ENCODE measurements at places on chromosomes 5 and 9. TPM values are rescaled to one million over a fixed set of nuclear protein-coding genes. Genes with fewer than 3 reads are reported as not detected.

DNA sequence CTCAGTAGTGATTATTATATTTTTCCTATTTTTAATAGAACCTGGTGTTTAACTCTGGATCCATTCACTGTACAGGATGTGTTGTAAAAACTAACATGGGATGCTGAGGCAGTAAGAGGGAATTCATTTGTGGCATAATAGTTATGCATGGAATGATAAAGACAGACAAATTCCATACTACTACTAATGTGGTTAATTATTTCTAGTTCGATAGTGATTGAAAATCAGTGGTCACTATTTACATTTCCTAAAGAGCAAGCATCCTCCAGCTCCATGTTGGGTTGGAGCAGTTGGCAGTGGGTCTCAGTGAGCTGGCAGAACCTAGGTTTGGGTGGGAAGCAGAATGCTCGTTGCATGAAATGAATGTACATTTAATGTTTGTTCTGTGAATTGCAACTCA, 122.6 kb downstream of the SAXO1 start:
- no peak for DNase-seq
- H3K4me1 ChIP-seq, result no peaks in the 10 kb centered on the region
- no peaks in the 10 kb centered on the region for H3K36me3 ChIP-seq
- H3K27me3 ChIP-seq, result peaks cover 2% of the 10 kb centered on the region

The ZCCHC9 gene
- polyA plus RNA-seq, result 9.7 TPM

- no peak overlapping the region for H3K27ac ChIP-seq
Observed at GRCh38 chr9:5951686-5952211, 61.1 kb downstream of the MLANA start.

GRCh38 chr9:68668127-68668526, 36.9 kb upstream of the PIP5K1B start:
- H3K27me3 ChIP-seq, result peaks cover 12% of the 10 kb centered on the region
- no peaks in the 10 kb centered on the region for H3K36me3 ChIP-seq

DNA sequence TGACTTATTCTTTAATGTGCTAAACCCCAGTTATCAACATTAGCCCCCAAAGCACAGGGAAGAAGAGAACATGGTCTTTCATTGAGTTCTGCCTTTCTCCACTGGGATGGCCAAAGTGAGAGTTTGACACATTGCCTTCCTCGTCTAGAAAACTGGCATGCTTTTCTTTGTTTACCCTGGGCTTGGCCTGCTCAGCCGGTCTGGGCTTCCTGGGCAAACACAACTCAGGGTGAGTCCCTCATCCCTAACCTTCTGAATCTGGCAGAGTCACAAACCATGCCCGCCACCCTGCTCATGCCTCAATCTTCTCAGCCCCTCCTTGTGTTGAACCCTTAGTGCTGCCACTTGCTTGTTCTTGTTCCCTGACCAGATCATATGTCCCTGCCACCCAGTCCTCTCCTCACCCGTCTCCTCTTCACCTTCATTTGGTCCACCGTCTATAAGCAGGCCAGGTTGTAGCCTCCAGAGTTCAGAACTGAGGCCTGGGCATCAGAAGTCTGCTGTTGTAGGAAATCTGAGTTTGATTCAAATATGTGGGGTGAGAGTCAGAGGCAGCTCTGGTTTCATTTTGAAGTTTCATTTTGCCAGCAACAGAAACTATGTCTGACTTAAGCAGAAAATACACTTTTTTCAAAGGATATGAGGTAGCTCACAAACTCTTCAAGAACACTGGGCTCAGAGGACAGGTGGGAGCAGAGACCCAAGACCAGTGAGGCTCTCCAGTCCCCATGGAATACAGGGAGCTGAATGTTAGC, 217.6 kb downstream of the NDUFS4 start:
- no peaks in the 10 kb centered on the region for H3K27me3 ChIP-seq
- H3K27ac ChIP-seq, result no peak overlapping the region
- H3K4me3 ChIP-seq, result no peak overlapping the region
- H3K4me1 ChIP-seq, result no peaks in the 10 kb centered on the region
- H3K36me3 ChIP-seq, result no peaks in the 10 kb centered on the region

- DNase-seq, result no peak
- peak overlapping the region; percentile 94 for H3K27ac ChIP-seq
- H3K4me3 ChIP-seq, result peak overlapping the region; percentile 96
- H3K36me3 ChIP-seq, result peaks cover 35% of the 10 kb centered on the region
Observed at GRCh38 chr9:129138476-129139232, 27.4 kb downstream of the PTPA start.

DNA sequence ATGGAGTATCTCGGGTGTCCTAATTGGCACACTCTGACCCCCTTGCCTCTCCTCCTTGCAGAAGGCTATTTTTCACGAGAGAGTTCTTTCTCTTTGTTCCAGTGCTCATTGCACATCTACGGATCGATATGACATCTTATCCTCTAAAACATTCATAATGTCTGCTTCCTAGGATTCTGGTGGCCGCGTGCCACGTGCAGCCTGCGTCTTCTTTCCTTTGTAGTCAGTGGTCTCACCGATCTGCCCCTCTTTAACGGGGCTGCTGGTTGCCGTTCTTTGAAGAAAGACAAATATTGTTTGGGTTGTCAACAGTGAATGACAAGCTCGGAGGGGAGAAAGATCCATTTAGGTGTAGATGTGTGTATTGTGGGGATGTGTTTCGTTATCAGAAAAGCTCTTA, 252.4 kb upstream of the WWC1 start:
- H3K4me1 ChIP-seq, result no peaks in the 10 kb centered on the region
- no peaks in the 10 kb centered on the region for H3K27me3 ChIP-seq
- H3K27ac ChIP-seq, result no peak overlapping the region
- H3K36me3 ChIP-seq, result no peaks in the 10 kb centered on the region

- DNase-seq, result no peak
- H3K4me3 ChIP-seq, result no peak overlapping the region
- H3K27me3 ChIP-seq, result peaks cover 46% of the 10 kb centered on the region
Observed at GRCh38 chr9:130327070-130327780, 61.7 kb downstream of the HMCN2 start.

The CLK4 gene
- polyA plus RNA-seq, result 14.5 TPM

The GMCL2 gene
- not detected for polyA plus RNA-seq

The SNCAIP gene
- polyA plus RNA-seq, result not detected

All from naive thymus-derived CD8-positive, alpha-beta T cell (primary cell).